ENCODE measurements at places on chromosomes 6 and 20.

DNA sequence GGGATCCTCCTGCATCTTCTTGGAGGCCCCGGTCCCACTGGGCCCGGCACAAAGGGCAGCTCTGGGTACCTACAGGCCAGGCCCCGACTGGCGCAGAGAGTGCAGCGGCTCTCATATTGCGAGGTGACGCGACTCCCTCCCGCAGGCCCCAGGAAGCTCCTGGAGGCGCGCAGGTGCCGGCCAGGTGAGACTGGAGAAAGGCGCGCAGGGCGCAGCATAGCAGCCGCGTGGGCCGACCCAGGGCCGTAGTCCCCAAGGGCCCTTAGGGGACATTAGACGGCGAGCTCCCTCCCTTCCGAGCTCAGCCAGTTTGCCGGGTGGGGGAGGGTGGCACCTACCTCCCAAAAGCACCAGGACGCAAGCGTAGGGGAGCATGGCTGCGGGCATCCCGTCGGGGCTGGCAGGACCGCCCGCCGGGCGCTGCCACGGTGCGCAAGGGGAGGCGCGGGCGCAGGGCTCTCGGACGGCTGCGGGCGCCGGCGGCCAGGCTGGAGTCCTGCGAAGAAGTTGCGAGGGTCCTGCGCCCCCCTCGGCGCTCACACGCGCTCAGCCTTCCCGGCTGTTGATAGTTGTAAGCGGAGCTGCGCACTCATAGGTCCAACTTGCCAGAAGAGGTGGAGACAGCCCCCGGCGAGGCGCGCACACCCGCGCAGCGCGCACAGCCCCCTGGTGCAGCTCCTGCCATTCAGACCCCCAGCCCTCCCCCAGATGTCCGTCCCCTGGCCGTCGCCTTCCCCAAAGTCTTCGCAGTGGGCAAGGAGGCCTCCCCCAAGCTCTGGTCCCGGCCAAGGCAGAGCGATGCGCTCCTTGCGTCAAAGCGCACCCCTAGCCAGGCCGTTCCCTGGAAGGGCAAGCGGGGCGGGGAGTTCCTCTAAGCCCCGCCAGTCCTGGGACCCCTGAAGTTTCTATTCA, 622 bp downstream of the APCDD1L start:
- DNase-seq = no peak

DNA sequence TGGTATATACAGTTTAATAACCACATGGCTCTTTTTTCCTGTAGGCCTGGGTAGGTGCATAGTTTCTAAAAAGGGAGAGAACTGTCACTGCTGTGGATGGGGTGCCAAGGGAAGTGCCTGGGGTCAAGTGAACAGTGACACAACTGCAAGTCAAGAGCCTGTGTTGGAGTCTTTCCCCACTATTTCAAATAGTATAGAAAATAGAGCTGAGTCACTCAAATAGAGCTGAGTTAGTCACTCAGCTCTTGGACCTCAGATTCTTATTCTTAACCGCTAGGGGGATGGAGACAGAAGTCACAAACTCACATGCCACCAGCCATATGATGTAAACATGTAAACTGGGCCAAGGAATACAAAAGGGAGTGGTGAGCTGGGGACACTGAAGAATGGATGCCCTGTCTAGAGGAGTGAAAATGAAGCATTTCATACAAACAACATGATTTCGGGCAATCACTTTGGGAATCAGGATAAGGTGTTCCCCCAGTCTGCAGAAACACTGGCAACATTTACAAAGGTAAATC, 2.1 kb downstream of the NQO2 start:
- no peak for DNase-seq

- DNase-seq = no peak
Observed at GRCh38 chr20:54716174-54716747, 240.9 kb downstream of the DOK5 start.

DNA sequence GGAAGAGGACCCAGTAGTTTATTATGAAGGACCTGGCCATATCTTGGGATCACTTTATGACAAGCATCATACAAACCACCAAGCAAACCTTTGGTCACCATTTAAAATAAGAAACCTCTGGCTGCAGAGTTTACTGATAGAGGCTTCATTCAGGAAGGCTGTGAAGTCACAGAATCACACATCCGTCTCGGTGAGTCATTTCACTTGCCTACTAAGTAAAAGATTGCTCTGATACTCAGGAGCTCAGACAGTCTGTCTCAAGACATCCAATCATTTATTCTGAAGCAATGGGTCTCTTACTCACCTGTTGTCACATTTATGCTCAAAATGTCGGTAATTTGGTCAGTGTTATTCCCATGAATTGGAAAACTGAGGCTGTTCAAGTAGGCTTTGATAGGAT, 33.7 kb downstream of the ADGRF5 start:
- no peak for DNase-seq

GRCh38 chr20:15491575-15491974, 1081.7 kb downstream of the KIF16B start:
- peak; percentile 66 for DNase-seq

GRCh38 chr20:18031050-18031449, 26.7 kb downstream of the OVOL2 start:
- DNase-seq = no peak

GRCh38 chr20:49446080-49446479, 36.4 kb downstream of the KCNB1 start:
- DNase-seq = no peak

DNA sequence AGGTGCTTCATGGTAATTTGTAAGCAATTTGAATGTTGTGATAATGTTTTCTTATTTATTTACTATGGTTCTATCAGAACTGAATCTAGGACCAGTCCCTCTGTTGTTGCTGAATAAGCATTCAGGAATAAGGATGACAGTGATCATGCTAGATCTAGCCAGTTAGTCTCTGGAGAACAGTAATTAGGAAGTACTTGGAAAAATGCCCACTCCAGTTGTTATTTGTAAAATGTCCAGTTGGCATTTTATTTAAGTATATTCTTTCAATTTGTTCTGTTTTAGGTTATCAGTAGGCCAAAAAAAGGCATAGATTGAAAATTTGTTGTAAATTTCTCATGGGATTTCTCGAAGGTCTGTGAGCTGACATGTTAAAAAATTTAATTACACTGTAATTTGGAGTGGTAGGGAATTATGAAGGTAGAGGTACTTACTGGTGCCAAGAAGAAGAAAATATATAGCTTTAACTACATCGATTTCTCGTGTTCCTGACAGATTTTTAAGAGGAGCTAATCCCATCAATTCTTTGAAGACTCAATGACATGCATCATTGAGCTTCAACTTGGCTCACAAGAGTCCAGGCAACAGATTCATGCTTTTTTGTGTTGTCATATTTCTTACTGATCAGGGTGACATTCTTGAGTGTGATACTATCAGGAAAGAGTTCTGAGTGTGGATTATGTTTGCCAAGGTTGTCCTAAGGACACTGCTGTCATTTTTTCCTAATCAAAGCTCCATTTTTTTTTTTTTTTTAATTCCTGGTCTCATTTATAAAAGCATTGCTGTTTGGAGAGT, 177.3 kb downstream of the CARMIL1 start:
- DNase-seq = no peak

DNA sequence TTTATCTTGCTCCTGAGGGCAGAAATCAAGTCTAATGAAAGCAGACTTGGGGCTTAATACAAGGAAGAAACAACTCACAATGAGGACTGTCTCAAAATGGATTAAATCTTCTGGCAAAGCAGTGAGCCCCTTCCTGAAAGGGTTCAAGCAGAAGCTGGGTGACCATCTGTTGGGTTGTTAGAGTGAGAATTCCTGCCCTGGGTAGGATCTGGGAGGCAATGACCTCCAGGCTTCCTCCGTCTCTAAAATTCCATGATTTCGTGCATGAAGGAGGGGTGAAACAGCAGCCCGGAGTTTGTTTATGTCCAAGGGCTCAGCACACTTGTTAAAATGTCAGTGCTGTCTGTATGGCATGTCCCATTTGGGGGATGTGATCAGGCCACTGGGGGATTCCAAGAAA, 64.0 kb upstream of the KCNK16 start:
- DNase-seq = no peak

DNA sequence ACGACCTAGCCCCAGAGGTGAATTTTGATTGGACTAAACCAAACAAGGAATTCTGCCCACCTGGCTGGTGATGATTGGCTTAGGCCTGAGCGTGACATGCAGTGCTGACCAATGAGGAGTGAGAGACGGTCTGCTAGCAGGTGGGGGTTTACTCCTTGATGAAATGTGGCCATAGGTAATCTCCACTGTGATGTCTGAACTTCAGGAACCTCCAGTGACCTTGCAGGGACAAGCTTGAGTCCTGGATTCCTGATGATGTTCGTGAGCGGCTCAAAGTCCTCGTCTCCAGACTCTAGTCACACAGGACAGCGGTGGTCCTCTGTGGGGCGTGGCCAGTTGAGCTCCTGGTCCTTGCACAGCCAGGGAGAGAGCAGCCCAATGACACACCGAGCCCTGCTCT, 8.4 kb downstream of the VSX1 start:
- DNase-seq = no peak

GRCh38 chr6:36999751-37000125, 5.7 kb upstream of the FGD2 start:
- peak; percentile 38 for DNase-seq

- no peak for DNase-seq
Observed at GRCh38 chr6:128672023-128672422, 151.6 kb upstream of the PTPRK start.

GRCh38 chr6:79453558-79454042, 83.6 kb downstream of the LCA5 start:
- DNase-seq = no peak

DNA sequence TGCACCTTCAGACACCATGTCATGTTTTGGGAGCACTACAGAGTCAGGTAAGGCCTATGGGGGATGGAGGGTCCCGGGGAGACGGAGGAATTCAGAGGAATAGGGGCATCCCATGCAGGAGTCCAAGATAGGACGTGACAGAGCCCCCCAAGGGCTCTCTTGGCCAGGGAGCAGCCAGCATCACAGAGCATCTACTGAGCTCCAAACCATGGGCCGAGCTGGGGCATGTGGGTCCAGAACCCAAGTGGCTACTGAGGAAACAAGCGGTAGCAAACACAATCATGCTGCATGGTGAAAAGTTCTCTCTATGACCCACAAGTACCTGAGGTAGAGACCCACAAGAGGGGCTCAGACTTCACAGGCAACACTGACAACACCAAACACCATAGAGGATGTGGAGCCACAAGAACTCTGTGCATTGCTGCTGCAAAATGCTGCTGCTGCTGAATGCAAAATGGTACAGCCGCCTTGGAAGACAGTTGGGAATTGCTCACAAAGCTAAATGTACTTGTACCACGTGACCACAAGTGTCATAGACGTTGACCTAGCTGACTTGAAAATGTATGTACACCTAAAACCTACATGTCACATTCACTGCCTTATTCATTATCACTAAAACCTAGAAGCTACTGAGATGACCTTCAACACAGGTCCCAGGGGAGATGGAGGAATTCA, 33.4 kb upstream of the MAS1L start:
- no peak for DNase-seq

GRCh38 chr6:144715344-144715743, 430.2 kb downstream of the UTRN start:
- DNase-seq = no peak

GRCh38 chr20:33790566-33790965, 20.6 kb upstream of the CHMP4B start:
- DNase-seq = peak; percentile 30

- DNase-seq = peak; percentile 98
Observed at GRCh38 chr20:53918949-53919361, 151.4 kb downstream of the BCAS1 start.

GRCh38 chr6:139367810-139368351, 6.6 kb downstream of the CITED2 start:
- no peak for DNase-seq

- no peak for DNase-seq
Observed at GRCh38 chr20:9928281-9928737, 89.4 kb upstream of the PAK5 start.

GRCh38 chr6:16388488-16388887, 150.1 kb downstream of the GMPR start:
- no peak for DNase-seq

GRCh38 chr6:134577998-134578397, 260.1 kb upstream of the SGK1 start:
- no peak for DNase-seq

Data from NCI-H2171 (cell line).